Stimulated activated CD8-positive, alpha-beta memory T cell treated with anti-CD3 and anti-CD28 coated beads, Interleukin-2, amount 100 ng/mL, for 1 hour (primary cell): ENCODE measurements at places on chromosomes 1 and 21.

GRCh38 chr1:88276163-88276562 lies 407.9 kb upstream of the PKN2 start:
- DNase-seq, result no peak

DNA sequence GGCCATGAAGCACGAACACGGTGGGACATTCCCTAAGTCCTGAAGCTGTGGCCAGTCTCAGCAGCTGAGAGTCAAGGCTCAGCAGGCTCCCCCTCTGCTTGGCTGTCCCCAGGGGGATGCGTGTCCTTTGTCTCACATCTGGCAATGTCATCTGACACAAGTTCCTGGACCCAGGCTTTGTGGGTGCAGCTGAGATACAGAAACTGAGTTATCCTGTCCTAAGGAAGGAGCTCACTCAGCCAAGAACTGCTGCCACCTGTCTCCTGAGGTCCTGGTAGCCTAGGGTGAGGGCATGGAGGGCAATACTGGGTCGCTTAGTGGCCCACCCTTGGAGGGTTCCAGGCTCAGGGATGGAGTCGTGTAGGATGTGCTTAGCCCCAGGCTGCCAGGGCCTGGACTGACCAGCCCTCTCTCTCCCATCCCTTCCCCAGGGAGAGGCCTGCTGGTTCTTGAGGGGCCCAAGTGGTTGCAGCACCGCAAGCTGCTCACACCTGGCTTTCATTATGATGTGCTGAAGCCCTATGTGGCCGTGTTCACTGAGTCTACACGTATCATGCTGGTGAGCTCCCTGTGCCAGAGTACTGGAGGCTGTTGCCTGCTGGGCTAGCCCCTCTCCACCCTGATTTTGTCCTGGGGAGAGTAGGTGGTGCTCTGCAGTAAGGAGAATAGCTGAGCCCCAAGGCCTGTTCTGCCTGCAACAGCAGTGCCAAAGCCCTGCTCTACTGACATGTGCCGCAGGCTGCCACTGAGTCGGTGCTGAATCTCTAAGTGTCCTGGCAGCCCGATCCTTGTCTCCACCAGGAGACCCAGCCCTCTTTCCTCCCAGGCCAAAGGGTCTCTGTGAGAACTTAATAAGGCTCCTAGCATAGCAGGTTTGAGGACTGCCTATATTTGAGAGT lies 13.5 kb downstream of the CYP4B1 start:
- no peak for DNase-seq

GRCh38 chr1:84750110-84750730 lies 60.0 kb upstream of the SSX2IP start:
- DNase-seq, result no peak

DNA sequence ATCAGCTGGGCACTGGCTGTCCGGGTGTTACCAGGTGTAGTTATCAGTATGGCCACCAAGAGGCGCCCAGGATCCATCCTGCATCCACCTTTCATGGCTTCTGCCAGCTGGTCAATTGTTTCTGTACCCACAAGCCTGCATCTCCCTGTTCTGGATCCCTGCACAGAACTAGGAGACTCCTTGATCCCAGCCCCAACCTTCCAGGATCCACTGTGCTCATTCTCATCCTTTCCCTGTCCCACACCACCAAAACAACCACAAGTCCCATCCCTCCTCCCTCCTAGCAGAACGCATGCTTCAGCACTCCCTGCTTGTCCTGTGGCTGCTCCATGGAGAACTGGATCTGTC lies 27.2 kb upstream of the FOXE3 start:
- no peak for DNase-seq

DNA sequence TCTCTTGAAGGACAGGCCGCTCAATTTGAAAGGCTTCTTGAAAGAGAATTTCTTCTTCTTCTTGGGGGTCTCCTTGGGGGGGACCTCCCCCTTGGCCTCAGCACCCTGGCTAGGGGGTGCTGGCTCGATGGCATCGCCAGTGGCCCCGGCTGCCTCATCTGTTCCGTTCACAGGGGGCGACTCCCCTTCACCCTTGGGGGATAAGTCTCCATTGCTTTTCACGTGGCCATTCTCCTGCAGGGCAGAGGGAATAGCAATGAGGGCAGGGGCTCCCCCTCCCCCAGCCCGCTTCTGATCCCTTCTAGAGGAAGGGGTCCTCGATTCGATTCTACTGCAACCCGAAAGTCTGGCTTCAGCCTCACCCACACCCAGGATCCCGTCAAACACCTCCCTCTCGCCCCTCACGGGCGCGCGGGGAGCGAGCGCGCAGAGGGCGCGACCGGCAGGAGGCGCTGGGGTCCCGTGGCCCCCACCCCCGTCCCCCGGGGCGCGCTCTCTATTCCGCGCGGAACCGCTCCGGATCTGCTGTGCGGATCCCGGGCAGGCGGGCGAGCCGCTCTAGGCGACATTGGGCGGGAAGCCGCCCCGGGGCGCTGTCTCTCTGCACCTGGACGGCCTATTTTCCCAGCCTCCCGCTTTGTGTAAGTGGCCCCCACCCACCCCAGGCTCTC lies 1.0 kb downstream of the MARCKSL1 start:
- peak; percentile 45 for DNase-seq

GRCh38 chr1:13828454-13829151 lies 128.6 kb downstream of the PRDM2 start:
- no peak for DNase-seq

GRCh38 chr1:38134294-38134755 lies 87.7 kb upstream of the POU3F1 start:
- DNase-seq, result no peak

GRCh38 chr1:197778366-197778945 lies 3.2 kb upstream of the DENND1B start:
- DNase-seq, result no peak
